ENCODE measurements at places on chromosomes 13 and 19.

DNA sequence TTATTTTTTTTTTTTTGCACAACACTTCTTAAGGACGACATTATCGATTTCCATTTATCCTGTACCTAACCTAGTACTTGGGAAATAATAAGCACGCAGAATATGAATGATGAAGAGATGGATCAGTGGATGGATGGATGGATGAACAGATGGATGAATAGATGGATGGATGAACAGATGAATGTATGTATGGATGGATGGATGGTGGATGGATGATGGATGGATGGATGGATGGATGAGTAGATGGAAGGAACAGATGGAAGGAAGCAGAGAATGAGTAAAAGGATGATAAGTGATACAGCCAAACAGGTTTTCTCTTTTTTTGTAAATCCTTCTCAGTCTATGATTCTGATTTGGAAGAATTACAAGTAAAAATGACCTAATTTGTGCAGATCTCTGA lies 166.9 kb downstream of the COL4A1 start:
- no peak for DNase-seq

DNA sequence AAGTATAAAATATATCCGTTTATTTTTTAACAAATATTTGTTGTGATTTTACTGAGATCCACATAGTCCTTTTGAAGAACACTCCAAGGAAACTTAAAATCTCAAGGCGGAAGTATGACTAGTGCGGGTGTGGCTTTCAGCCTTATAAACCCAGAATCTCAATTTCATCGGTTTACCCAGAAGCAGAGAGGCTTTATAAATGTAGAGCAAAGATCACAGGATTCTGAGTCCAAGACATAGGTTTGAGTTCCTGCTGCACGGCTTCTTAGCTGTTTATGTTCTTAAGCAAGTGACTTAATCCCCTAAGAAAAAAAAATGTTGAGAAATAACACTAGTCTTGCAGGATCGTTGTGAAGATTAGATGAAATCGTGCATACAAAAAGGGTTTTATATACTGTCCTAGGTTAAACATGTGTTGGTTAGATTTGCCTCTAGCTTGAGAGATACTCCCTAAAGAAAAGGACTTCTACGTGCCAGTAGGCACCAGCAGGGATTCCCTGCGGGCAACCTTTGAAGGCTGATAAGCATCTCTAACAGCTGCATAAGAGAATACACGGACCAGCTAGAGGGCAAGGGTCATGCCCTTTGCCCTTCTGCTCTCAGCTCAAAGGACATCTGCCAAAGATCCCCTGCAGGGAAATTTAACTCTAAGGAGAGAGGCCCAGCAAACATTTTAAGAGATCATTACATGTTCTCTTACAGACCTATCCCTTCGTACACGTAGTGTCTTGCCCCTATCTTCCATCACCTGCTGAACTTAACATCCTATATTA lies 130.4 kb upstream of the MIR17HG start:
- DNase-seq: no peak

GRCh38 chr13:110590577-110590976 lies 24.8 kb upstream of the NAXD start:
- no peak for DNase-seq

- DNase-seq: no peak
Observed at GRCh38 chr13:89751432-89751930, 1596.0 kb upstream of the MIR17HG start.

- DNase-seq: no peak
Observed at GRCh38 chr19:7734220-7735203, 2.6 kb upstream of the CLEC4G start.

DNA sequence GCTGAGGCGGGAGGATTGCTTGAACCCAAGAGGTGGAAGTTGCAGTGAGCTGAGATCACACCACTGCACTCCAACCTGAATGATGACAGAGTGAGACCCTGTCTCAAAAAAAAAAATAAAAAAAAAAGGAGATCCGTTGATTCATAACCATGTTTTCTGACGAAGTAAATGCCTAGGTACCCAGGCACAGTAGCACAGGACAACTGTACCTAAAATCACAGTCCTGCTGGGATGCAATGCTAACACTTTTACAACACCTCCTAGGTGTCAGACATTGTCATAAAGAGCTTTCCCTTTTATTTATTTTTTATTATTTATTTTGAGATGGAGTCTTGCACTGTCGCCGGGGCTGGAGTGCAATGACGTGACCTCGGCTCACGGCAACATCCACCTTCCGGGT lies 2.5 kb upstream of the TTC9B start:
- no peak for DNase-seq

GRCh38 chr13:20408181-20408580 lies 117.5 kb downstream of the CRYL1 start:
- DNase-seq: no peak

DNA sequence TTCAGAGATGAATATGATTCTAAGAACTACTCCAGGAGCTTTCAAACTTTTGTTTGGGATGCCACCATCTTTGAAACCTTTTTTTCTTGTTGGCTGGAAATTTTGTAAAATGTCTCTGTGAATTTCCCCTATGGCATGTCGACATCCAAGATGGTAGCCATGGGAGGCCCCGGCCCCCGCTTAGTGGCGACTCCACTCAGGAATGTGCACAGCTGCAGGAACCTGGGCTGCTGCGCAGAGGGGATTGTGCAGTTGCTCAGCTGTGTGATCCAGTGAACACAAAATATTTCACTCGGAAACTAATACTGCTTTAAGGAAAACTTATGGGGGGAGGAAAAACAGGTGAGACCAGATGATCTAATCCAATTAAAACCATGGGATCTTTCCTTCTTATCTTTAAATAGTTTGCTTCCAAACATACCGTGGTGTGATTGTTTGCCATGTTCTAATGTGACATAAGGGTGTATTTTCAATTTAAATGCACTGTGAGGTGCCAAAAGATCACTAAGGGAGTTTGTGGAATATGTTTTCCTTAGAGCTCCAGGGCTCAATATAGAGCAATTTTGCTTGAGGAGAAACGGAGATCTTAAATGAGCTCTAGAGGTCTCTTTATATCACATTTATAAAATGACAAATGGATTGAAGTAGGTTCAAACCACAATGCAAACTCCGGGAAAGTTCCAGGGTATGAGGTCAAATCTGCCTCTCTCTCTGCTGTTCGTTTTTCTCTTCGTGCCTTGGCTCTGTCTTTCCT lies 497.7 kb downstream of the FGF9 start:
- no peak for DNase-seq

DNA sequence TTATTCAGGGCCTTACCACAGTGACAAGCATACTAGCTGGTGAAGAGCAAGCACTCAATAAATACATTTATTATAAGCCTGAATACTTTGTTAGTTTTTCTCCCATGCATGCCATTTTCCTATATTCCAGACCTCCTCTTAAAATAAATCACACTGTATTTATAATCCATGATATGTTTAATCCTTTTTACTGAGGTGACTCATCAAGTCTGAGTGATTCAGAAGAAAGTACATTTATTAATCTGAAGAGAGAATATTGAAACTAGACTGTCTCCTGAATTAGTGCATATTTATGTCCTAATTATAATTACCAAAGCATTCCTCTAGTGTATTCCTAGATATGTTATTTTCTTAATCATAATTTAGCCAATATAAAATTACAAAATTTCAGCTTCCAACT lies 323.3 kb downstream of the NALCN start:
- no peak for DNase-seq

DNA sequence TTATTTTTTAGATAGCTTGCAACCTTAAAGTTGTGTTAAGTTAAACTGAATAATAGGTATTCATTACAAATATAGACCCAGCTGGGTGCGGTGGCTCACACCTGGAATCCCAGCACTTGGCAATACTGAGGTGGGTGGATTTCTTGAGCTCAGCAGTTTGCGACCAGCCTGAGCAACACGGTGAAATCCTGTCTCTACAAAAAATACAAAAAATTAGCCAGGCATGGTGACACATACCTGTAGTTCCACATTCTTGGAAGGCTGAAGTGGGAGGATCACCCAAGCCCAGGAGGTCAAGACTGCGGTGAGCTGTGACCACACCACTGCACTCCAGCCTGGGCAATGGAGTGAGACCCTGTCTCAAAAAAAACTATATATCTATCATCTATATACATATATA lies 386.5 kb downstream of the PCDH17 start:
- DNase-seq: no peak

DNA sequence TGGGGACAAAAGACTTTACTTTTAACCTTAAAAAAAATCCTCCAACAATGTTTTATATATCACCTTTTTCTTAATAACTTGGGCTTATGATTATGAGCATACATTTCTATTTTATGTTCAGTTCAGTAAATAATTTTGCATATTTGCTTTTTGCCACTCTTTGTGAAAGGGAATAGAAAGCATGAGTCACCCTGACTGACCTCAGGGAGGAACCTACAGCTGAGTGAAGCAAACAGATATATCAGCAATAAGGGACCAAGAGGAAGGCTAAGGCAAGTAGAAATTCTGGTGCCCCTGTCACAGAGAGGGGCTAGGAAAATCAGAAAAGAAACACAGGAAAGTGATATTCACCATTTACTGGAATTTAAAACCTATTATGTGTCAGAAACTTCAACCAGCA lies 37.2 kb upstream of the SOHLH2 start:
- DNase-seq: no peak

GRCh38 chr13:24050796-24051715 lies 109.5 kb upstream of the SPATA13 start:
- DNase-seq: no peak

GRCh38 chr13:30313311-30313710 lies 6.0 kb upstream of the KATNAL1 start:
- DNase-seq: no peak

GRCh38 chr19:10061717-10062310 lies 24.3 kb upstream of the SHFL start:
- no peak for DNase-seq

DNA sequence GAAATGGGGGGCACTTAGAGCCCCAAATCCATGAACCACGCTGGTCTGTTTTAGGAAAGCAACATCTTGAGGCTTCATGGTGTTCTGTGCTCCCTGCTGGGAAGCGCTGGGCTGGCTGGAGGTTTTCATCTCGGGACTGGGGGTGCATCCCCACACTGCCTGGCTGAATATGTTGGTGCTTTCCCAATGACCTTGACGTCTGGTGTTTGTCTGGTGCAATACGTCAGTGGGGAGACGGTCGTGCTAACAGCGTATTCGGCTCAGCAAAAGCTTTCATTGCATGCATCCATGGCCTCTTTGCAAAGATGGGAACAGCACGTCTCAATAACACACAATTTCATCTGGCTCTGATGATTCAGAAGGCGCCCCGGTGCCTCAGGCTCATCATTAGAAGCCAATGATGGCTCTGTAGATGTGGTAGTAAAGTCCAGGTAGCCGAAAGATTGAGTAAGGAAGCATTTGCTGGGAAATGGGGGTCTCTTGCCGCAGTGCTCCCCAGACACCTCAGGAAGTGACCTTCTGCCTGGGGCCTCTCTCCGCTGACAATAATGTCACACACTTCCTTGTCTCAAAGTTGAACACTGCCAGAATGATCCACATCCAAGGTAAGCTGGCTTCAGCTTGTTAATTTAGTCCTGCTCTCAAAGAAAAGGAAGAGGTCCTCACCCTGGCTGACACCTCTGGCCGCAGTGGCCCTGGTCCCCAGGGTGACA lies 97.7 kb downstream of the ING1 start:
- DNase-seq: no peak

DNA sequence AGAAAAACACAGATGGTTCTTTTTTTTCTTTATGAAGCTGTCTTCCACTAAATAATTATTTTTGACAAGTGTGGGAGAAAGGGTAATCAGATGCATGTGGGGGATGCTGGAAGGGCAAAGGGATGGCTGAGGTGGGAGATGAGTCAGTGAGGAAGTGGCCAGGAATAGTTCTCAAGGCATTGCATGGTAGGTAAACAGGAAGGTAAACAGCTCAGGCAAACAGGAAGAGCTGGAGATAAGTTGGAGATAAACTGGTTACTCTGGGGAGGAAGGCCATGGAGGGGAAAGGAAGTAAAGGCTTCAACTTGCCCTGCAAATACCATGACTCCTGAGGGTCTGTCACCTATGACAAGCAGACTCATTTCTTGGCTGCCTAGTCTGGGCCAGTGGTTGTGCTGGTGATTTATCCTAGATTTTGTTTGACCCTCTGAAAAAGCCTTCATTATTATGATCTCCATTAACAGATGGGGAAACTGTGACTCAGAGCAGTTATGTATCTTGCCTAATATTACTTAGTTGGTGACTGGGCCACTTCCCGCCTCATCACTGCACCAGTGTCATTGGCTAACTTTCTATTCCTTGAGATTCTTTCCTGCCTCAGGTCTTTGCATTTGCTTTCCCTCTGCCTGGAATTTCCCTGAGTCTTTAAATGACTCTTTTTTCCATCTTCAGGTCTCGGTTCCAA lies 17.1 kb downstream of the ACTL9 start:
- DNase-seq: no peak
